ENCODE measurements at places on chromosomes 5 and 9.
A peak's percentile ranks its signal among the peaks of the same experiment; 100 is the strongest.

DNA sequence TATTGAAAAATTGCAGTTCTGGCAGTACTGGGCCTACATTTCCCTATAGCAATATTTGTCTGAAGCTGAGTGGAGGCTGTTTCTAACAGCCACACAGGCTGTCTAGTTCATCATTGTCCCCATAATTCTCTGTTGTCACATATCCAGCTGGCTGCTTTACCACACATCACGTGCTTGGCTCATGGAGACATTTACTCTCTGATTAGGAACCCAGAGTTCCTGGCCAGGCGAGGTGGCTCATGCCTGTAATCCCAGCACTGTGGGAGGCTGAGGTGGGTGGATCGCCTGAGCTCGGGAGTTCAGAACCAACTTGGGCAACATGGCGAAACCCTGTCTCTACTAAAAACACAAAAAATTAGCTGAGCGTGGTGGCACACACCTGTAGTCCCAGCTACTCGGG is 81.4 kb downstream of the PGM5 start:
- DNase-seq: no peak

- peak; percentile 85 for DNase-seq
Measured at GRCh38 chr9:94920420-94921091, 194.1 kb downstream of the AOPEP start.

- DNase-seq: no peak
Measured at GRCh38 chr9:85897848-85898247, 43.1 kb upstream of the NAA35 start.

- DNase-seq: no peak
Measured at GRCh38 chr5:16546732-16547131, 70.1 kb downstream of the RETREG1 start.

GRCh38 chr9:115341426-115341825 is 223.5 kb upstream of the TNC start:
- DNase-seq: no peak

GRCh38 chr5:56147106-56147505 is 86.0 kb downstream of the ANKRD55 start:
- no peak for DNase-seq

- DNase-seq: no peak
Measured at GRCh38 chr5:148684528-148684927, 30.2 kb upstream of the HTR4 start.

DNA sequence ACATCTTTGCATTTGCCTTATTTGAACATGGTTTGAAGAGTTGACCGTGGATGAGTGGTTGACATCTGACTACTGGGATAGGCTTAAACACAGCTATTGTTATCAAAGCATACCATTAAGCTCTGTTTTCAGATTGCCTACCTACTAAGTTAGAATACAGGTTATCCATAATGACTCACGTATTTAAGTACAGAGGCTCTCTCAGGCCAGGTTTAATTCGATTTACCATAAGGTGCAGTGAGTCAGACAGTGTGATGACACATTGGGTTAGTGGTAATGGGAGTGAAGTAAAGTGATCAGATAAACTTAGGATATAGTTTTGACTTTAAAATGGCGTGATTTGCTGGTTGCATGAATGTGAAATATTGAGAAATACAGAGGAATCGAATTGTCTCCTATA is 732.0 kb upstream of the CTNND2 start:
- DNase-seq: peak; percentile 18

DNA sequence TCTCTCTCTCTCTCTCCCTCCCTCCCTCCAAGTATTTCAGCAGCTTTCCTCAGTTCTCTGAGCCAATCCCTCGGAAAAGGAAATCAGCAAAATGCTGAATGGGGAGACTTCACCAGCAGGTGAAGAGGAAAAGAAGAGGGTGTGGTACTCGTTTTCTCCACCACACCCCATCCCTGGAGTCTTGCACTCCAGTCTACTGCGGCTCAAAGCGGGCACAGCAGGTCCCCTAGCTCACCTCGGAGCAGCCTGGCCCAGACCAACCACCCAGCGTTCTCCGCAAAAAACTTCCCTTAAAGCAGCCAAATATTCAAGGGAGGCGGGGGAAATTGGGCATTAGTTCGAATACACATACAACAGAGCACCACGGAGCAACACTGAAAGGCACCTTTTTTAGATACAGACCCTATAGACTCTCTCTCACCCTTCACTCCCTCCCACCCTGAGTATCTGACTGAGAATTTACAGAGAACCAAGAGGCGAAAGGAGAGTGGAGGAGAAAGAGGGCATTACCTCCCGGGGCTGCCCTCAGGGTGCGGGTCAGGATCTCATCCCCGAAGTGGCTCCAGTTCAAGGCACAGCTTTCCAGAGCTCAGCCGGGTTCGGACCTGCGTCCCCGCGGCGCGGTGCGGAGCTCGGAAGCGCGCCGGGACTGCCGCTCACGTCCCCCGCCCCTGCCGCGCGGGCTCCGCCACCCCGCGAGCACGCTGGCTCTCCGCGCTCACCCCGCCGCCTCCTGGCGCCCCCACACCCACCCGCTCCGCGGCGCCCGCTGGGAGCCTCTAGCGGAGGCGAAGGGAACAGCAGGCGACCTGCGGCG is 1638.5 kb upstream of the C9orf72 start:
- peak; percentile 35 for DNase-seq
